ENCODE measurements at places on chromosomes 11 and 22. TPM values are rescaled to one million over a fixed set of nuclear protein-coding genes. Genes with fewer than 3 reads are reported as not detected.

MICALL1 gene
- 6.5 TPM for total RNA-seq

DNA sequence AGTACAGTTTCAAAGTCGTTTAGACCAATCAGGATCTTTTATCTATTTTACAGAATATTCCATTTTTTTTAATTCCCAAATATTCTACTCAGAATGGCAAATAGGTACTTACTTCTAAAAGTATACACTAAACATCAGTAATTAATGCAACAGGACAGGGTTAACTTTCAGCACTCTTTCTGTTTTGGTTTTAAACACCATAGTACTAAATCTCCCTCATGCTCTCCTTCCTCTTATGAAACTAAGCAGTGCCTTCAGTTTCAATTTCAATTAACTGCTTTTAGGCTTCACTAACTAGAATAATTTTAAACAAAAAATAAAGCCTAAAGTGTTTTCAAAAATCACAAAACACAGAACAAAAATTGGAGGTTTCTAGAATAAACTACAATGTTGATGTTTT, 57.9 kb downstream of the NOX4 start:
- no peaks in the 10 kb centered on the region for H3K27me3 ChIP-seq
- no peak overlapping the region for H3K27ac ChIP-seq
- no peak overlapping the region for H3K4me3 ChIP-seq
- H3K36me3 ChIP-seq, result no peaks in the 10 kb centered on the region
- no peak for DNase-seq
- H3K4me1 ChIP-seq, result no peaks in the 10 kb centered on the region

DNA sequence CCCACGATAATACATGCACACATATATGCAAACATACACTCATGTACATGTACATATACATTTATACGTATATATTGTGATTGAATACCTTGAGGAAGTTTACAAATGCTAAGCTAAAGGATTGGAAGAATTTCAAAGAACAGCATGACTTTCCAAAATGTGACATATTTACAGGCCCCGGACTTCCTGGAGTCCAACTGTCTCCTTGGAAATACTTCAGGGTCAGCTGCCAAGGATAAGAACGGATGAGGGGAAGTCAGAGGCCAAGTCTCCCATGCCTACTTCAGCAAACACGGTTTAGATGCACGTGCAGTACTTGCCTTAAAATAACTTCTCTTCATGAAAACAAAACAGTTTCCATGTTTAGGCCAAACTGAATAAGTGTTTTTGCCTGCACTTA, 213.6 kb downstream of the DYNC2H1 start:
- no peaks in the 10 kb centered on the region for H3K36me3 ChIP-seq
- no peaks in the 10 kb centered on the region for H3K4me1 ChIP-seq

DNA sequence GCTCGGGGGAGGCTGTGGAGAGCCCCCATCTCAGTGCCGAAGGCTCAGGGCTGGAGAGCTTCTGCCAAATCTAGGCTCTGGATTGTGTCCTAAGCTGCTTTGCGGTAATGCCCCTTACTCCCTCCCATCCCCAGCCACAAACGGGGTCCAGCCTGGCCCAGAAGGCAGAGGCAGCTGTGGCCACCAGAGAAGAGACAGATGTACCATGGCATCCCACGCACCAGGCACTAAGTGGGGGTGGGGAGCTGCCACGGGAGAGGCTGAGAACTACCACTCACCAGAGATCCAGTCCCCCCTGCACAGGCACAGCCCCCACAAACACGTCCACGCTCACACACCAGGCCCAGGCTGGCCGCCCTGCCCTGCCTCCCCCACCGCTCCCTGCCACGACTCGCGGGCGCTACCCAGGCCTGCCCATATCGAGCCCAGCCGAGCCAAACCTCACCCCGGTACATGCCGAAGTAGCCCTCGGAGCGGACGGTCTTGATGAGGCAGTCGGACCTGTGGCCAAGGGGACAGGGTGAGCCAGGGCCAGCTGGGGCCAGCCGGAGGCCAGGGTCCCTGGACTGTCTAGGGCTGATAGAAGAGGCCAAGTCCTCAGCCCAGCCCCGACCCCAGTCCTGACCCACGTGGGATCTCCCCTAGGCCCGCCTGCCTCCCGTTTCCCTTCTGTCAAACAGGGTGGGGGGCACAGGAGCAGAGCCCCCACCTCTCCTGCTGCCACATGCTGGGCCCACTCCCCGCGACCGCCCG, 3.9 kb downstream of the SLC25A22 start:
- no peak overlapping the region for H3K4me3 ChIP-seq
- no peaks in the 10 kb centered on the region for H3K27me3 ChIP-seq
- no peak overlapping the region for H3K27ac ChIP-seq
- no peaks in the 10 kb centered on the region for H3K36me3 ChIP-seq
- peak; percentile 28 for DNase-seq
- H3K4me1 ChIP-seq, result peaks cover 14% of the 10 kb centered on the region

- H3K27ac ChIP-seq, result no peak overlapping the region
- H3K36me3 ChIP-seq, result no peaks in the 10 kb centered on the region
- H3K27me3 ChIP-seq, result no peaks in the 10 kb centered on the region
These were observed 12.0 kb downstream of the SLC6A5 start for GRCh38 chr11:20611445-20611844.

DNA sequence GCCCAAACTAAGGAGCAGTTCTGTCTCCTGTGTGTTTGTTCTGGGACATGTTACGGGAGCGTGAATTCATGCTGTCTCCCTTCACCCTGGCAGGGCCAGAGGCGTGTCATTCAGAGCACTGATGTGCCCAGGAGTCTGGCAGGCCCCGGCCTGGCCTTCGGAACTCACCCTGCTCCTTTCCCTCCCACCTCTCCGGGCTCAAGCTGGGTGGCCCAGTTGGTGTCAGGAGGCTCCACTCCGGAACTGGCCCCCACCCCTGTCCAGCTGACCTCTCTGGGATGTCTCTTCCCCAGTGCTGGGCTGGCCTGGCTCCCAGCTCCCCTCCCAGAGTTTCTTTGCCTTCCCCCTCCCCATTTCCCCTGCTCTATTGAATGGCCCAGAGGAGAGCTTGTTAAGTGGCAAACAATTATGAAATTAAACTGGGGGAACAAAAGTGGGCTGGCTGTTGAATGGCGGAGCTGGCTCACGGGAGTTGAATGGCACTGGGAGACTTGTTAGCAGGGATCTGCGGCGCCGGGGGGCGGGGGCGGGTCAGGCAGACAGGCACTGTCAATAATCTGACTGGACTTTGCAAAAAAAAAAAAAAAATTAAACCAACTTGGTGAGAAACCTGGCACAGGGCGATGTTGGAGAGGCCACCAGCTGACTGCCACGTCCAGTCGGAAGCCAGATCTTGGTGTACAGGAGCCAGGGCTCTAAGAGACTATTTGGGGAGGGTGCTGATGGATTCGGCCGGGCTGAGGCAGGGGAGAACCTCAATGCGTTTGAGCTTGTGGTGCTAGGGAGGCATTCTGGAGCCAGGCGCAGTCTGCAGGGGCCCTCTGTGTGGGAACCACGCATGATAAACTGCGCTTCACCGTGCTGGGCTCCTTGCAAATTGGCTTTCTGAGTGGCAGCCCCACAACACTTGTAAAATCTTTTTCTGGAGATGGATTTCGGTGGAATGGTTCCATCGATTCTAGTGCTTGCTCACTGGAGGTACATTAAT, 1.3 kb downstream of the MPPED1 start:
- H3K27ac ChIP-seq, result no peak overlapping the region
- DNase-seq, result peak; percentile 49
- H3K4me1 ChIP-seq, result peaks cover 5% of the 10 kb centered on the region
- H3K36me3 ChIP-seq, result no peaks in the 10 kb centered on the region

FXYD6 gene
- 10.4 TPM for total RNA-seq

DNA sequence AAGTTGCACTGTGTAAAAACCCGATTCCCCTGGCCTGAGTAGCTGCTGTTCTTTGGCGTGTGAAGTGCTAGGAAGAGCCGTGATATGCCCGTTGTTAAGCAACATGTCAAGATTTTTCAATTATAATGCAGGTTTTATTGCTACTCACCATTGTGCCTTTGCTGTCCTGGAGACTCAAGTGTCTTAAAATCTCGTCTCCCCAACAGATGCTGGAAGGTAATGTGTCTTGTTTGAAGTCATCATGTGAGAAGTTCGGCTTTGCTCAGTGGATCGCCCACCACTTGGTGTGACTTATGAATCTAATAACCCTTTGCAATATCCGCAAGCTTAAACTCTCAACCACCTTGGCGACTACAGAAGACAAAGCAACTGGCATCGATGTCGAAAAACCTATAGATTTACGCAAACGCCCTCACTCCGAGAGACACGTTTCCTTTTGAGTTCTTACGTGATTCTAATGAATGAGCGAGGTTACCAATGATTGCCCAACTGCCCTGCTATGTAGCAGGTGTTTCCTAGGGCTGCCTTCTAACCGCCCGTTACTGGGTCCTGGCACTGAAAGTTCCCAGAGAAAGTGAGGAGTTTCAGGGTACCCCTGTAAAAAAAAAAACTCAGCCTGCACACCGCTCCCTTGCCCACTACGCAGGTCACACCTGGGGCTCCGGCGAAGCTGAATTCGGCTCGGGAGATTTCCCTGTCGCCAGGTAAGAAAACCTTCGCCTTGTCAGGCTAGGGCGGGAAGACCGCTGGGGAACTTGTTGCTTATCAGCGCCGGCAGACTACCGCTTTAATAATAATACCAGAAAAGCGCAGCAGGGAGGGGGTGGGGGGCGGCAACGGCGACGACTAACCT, 21.2 kb upstream of the BDNF start:
- no peak for DNase-seq
- H3K27ac ChIP-seq, result no peak overlapping the region
- H3K4me1 ChIP-seq, result no peaks in the 10 kb centered on the region
- no peak overlapping the region for H3K4me3 ChIP-seq
- no peaks in the 10 kb centered on the region for H3K36me3 ChIP-seq

BTBD18 gene
- not detected for total RNA-seq

CTTN gene
- 75.1 TPM for total RNA-seq

DNA sequence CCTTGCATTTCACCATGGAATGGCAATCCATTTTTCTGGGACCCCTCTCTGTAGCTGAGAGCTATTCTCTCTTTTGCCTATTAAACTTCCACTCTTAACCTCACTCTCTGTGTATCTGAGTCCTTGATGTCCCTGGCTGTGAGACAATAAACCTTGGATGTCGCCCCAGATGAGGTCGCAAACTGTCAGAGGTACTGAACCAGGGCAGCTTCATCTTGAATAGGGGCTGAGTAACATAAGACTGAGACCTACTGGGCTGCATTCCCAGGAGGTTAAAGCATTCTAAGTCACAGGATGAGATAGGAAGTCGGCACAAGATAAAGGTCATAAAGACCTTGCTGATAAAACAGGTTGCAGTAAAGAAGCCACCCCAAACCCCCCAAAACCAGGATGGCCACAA, 68.0 kb downstream of the RSF1 start:
- H3K4me1 ChIP-seq, result no peaks in the 10 kb centered on the region
- H3K36me3 ChIP-seq, result no peaks in the 10 kb centered on the region
- no peak for DNase-seq
- H3K27ac ChIP-seq, result no peak overlapping the region
- H3K27me3 ChIP-seq, result no peaks in the 10 kb centered on the region

SLC7A4 gene
- not detected for total RNA-seq

DNA sequence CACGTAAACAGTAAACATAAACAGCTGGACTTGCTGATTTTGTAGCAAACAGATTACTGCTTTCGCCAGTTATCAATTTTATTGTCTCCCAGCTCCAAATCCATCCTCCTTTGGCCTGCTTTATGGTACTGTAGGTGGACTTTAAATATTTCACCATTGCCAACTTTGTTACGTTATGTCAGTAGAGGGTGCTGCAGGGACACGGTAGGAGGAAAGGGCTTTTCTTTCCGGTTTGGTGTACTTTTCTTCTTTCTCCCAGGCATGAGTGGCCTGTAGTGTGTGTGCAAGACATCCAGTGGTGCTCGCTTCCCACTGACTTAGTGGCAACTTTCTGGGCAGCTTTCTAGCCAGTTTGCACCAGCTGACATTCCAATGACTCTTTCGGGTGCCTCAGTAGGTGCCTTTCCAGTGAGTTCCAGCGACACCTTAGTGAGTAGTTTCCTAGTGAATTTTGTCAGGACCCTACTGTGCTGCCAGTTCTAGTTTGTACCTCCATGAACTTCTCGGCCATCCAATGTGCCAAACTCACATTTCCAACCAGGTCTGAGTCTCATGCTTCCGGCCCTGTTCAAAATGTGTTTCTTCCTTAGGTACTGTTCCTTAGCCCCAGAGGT, 267.6 kb upstream of the TENM4 start:
- H3K4me1 ChIP-seq, result no peaks in the 10 kb centered on the region
- no peak overlapping the region for H3K4me3 ChIP-seq
- no peak overlapping the region for H3K27ac ChIP-seq
- DNase-seq, result no peak

DNA sequence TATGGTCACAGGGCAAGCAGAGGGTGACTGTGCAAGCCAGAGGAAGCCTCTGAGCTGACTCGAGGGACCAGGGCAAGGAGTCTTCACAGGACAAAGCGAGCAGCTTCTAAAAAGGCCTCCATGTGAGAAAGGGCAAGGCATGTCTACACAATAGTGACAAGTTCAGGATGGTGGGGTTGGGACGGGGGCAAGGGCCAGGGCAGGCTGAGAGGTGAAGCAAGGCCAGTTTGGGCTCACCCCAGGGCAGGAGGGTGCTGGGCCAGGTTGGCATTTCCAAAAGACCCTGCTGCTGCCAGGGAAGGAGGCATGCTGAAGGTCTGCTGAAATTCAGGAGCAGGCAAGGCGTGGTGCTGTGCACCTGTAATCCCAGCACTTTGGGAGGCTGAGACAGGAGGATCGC, 12.3 kb upstream of the CABP7 start:
- H3K4me1 ChIP-seq, result no peaks in the 10 kb centered on the region
- H3K27ac ChIP-seq, result no peak overlapping the region
- no peaks in the 10 kb centered on the region for H3K27me3 ChIP-seq
- H3K36me3 ChIP-seq, result no peaks in the 10 kb centered on the region

- no peaks in the 10 kb centered on the region for H3K27me3 ChIP-seq
- H3K27ac ChIP-seq, result no peak overlapping the region
- no peak for DNase-seq
- no peak overlapping the region for H3K4me3 ChIP-seq
- H3K36me3 ChIP-seq, result no peaks in the 10 kb centered on the region
These were observed 283.3 kb downstream of the CADM1 start for GRCh38 chr11:115220911-115221310.

CSF2RB gene
- total RNA-seq, result 2.6 TPM

- peaks cover 40% of the 10 kb centered on the region for H3K4me1 ChIP-seq
- H3K4me3 ChIP-seq, result peak overlapping the region; percentile 44
- H3K36me3 ChIP-seq, result no peaks in the 10 kb centered on the region
- H3K27ac ChIP-seq, result peak overlapping the region; percentile 96
These were observed 25.9 kb downstream of the SHANK3 start for GRCh38 chr22:50698546-50698945.

DNA sequence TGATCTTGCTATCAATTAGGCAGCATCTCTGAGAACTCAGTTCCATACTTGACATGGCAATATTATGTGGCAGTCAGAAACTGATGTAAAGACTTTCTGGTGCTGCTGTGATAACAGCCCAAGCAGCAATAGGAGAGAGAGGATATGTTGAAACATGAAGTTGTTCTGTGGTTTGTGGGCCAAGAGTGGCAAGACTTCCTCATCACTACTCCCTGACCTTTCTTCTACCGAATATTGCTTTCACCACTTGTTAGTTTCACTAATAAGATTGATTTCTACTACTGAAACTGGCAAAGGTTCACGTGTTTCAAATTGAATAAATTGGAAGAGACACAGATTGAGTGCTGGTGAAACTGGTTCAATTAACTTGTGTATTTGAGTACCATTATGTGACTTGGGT, 852.6 kb upstream of the RAG2 start:
- no peaks in the 10 kb centered on the region for H3K27me3 ChIP-seq
- H3K4me3 ChIP-seq, result no peak overlapping the region
- no peaks in the 10 kb centered on the region for H3K36me3 ChIP-seq
- no peak for DNase-seq
- H3K27ac ChIP-seq, result peak overlapping the region; percentile 51

- H3K27ac ChIP-seq, result no peak overlapping the region
- H3K4me1 ChIP-seq, result no peaks in the 10 kb centered on the region
- no peak for DNase-seq
These were observed 3.3 kb downstream of the LMO1 start for GRCh38 chr11:8260202-8260966.
